ENCODE measurements at places on chromosomes 16 and 17.

DNA sequence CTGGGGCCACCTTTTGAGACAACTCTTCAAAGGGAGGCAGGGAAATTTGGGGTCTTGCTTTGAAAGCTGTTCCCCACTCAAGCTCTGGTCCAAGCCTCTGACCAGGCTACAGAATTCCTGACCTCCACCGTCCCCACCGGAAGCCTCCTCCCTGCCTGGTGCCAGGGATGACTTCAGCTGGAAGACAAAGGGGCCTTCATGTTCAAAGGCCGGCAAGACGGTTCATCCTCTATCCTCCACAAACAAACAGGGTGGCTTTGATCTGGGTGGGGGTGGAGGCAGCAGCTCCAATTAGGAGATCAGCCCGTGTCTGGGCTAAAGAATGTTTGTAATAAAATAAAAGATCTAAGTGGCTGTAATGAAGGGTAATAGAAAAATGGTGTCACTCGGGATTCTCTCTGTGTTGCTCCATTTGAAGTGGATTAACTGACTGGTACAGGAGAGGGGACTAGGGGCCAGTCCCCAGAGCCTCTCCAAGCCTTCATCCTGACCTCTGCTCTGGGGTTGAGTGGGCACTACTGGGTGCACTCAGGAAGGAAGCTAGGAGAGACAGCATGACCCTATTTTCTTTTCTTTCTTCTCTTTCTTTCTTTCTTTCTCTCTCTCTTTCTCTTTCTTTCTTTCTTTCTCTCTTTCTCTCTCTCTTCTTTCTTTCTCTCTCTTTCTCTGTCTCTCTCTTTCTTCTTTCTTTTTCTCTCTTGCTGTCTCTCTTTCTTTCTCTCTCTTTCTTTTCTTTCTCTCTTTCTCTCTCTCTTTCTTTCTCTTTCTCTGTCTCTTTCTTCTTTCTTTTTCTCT, 27.5 kb upstream of the NKD1 start:
- no peak for DNase-seq

DNA sequence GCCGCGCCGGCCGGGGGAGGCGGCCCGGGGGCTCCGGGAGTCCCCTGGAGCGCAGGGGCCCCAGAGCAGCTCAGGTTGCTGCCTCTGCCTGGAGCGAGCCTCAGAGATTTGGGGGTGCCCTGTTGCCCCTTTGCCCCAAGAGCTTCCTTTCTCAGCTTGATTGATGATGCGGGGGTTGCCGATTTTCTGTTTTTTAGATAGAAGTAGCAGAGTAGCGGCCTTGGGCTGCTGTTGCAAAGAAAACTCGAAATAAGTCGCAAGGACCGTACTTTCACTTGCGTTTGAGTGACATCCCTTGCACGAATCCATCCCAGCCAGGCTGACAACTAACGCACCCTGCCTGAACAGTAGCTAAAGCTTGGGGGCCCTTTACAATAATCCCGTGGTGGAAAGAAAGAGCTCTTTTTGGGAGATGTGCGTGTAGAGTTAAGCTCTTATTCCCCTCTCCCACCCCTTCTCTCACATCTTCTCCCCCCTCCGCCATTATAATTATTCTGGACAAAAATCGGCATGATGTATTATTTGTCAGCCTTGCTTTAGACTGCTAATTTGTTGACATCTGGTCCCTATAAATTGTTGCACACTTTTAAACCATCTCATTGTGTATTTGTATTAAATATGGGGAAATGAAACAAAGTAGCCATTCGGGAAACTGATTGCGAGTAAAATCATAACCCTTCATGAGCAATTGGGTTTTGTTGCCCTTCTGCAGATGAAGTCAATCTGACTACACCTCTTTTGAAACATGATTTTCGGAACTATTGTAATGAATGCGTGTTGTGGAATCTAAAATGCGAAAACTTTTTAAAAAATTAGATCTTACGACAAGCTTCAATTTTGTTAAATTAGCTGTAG, 873 bp downstream of the USP10 start:
- DNase-seq: no peak

DNA sequence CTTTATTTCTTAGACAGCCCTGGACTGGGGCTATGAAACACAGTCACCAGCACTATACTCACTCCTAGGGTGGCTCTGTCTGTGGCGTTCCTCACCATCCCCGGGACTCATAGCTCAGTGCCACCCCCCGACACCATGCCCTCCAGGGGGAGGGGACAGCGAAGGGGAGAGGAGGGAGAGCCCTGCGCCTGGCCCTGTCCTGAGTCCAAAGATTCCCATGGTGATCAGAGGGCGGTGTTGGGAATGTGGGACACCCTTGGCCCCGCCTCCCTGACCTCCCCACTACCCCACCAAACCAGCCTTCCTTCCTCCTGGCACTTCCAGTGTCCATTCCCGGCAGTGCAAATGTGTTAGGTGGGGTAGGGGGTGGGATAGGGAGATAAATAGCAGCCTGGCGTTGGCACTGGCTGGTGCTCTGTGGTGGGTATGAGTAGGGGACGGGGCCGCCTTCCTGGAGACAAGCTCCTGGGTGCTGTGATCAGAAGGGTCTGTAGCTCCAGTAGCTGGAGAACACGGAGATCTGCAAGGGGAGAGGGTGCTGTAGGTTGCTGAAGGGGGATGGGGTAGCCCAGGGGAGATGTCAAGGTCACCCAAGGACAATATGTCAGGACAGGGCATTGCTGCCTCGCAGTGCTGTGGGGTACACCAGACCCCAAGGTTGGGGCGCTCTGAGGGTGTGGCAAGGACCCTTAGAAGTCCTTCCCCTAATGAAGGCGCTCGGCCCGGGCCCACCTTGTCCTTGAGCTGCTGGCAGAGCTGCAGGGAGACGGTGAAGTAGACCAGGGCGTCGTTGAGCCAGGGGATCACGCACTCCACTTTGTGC, 2.0 kb downstream of the SMIM22 start:
- DNase-seq: no peak

DNA sequence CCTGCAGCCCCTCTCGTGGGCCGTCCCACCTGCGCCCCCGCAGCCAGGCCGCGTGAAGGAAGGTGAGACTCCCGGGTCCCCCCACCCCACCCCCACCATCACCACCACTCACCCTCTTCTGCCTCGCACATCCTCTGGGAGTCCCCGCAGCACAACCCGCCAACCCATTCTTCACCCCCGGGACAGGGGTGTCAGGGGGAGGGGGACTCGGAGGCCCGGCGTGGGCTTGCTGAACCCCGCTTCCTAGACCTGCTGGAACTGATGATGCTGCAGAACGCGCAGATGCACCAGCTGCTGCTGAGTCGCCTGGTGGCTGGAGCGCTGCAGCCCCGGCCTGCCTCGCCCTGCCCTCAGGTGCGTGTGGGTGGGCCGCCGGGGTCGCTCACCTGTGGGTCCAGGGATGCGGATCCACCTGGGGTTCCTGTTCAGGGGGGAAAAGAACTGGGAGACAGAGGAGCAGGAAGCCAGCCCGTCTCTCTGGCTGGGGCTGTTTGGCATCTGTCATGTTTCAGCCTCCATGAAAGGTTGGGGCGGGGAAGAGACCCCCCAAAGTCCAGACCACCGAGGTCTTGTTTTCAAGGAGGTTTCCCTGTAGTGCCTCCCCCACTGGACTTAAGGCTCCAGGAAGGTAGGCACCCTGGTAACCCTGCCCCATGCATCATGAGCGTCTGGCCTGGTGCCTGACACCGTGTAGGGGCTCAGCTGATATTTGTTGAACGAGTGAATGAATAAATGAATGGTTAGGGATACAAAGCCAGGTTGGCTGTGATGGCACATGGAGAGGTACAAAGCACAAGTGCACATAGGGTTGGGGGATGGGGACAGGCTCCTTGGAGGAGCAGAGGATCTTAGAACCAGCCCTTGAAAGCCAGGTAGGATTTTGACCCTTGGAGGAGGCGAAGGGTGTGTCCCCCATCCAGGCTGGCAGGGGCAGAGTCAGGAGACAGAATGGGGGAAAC, 849 bp downstream of the PRR29 start:
- no peak for DNase-seq

- no peak for DNase-seq
Observed at GRCh38 chr17:8954339-8954738, 11.2 kb downstream of the PIK3R5 start.

DNA sequence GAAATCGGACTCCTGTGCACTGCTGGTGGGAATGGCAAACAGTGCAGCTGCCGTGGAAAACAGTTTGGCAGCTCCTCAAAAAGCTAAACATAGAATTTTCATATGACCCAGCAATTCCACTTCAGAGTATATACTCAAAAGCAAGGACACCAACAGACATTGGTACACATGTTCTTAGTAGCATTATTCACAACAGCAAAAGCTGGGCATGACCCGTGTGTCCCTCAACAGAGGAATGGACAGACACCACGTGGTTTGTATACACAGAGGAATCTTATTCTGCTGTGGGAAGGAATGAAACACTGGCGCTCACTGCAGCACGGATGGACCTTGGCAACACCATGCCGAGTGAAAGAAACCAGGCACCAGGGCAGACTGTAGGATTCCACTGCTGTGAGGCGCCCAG, 16.0 kb downstream of the NPTX1 start:
- DNase-seq: no peak

GRCh38 chr17:53646835-53647234, 175.9 kb upstream of the KIF2B start:
- no peak for DNase-seq

- no peak for DNase-seq
Observed at GRCh38 chr17:27566671-27567562, 64.1 kb upstream of the LGALS9 start.

DNA sequence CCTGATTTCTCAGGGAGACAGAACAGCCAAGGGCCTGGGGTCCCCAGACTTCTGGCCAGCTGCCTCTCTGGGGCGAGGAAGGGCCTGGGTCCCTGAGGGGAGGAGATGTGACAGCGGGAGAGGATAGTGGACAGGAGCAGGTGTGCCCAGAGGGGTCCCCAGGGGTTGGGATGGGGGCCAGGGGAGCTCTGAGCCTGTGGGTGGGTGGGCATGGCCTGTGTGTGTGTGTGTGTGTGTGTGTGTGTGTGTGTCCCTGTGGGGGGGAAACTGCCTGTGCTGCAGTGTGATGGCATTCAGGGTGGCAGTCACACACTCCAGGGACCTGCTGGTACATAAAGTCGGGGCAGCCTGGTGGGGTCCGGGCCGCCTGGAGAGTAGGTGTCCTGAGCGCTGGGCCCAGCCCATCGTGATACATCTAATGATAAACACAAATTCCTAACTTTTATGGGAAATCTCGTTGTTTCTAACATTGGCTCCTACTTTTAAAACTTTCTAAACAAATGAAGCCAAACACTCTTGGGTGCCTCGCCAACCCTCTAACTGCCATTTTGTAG, 1.4 kb downstream of the ITGB4 start:
- DNase-seq: no peak

GRCh38 chr16:58963479-58963878, 229.4 kb upstream of the GOT2 start:
- no peak for DNase-seq

GRCh38 chr16:48531011-48531962, 78.7 kb downstream of the N4BP1 start:
- DNase-seq: no peak

DNA sequence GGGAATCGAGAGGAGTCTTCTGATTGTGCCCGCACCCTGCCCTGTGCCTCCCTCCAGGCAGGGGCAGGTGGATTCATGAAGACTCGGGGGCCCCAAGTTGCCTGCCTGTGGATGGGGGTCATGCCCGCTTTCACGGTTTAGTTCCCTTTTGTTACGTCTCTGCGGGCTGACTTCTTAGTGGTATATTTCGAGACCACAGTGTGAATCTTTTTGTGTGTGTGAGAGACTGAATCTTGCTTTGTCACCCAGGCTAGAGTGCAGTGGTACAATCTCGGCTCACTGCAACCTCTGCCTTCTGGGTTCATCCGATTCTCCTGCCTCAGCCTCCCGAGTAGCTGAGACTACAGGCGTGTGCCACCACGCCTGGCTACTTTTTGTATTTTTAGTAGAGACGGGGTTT, 18.1 kb upstream of the RNF213 start:
- DNase-seq: no peak

GRCh38 chr16:14448879-14449278, 181.2 kb downstream of the PARN start:
- no peak for DNase-seq

DNA sequence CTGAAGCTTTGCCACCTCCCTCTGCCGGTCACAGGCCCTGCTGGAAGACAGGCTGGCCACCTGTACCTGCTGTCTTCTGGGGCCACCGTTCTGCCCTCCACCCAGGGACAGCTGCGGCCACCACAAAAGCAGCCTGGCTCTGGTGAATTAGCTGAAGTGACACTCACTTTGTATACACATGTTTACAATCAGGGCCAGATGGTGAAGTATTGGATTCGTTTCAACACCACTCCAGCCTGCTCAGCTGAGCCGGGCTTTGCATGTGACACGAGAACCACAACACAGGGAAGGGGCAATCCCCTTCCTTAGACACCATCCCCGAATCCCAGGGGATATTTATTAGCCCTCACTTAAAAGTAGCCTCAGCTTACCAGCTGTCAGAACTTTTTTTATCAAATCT, 191.5 kb upstream of the RPL38 start:
- no peak for DNase-seq

- no peak for DNase-seq
Observed at GRCh38 chr17:70478902-70479301, 309.6 kb downstream of the KCNJ2 start.

DNA sequence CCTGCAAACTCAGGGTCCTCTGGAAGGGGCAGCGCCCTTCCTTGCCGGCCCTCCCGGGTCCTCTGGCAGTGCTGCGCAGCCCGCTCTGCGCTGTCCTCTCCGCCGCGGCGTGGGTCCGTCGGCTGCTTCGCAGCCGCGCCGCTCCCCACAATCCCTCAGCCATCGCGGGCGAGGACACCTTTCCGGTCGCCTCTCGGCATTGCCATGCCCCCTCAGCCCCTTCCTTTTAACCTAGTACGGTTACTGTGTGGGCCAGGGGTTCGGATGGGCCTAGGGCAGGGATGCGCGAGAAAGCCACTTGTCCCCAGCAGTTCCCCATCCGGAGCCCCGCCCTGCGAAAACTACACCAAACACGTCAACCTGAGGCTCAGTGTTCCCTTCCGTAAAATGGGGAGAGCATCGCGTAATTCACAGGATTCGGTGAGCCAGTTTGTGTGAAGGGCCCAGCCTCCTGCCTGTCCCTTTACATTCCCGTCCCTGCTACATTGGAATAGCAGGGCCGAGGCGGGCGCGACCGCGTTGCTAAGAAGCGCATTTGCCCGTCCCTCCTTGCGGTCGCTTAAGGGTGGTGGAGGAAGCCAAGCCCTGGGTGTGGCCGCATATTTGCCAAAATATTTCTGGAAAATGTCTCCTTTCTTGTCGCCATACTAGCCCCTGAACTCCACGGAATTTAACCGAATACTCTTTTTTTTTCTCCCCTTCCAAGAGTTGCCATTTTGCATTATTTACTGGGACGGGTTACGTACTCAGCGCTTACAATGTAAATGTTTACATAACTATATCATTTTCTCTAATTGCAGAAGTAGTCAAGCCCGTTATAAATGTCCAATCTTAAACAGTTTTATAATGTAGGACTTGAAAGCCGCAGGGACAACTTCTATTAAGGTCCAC, 13.2 kb downstream of the COPZ2 start:
- no peak for DNase-seq

- no peak for DNase-seq
Observed at GRCh38 chr16:14164916-14165662, 94.0 kb downstream of the MRTFB start.

- no peak for DNase-seq
Observed at GRCh38 chr17:69655902-69656301, 241.4 kb downstream of the MAP2K6 start.

GRCh38 chr17:50536683-50537646, 4.4 kb downstream of the EPN3 start:
- no peak for DNase-seq

Measured in iPS DF 6.9 (cell line).